ENCODE measurements at places on chromosomes 4 and X. TPM values are rescaled to one million over a fixed set of nuclear protein-coding genes. Genes with fewer than 3 reads are reported as not detected.

- DNase-seq: no peak
Observed at GRCh38 chr4:45841791-45842190, 282.1 kb downstream of the GABRG1 start.

DNA sequence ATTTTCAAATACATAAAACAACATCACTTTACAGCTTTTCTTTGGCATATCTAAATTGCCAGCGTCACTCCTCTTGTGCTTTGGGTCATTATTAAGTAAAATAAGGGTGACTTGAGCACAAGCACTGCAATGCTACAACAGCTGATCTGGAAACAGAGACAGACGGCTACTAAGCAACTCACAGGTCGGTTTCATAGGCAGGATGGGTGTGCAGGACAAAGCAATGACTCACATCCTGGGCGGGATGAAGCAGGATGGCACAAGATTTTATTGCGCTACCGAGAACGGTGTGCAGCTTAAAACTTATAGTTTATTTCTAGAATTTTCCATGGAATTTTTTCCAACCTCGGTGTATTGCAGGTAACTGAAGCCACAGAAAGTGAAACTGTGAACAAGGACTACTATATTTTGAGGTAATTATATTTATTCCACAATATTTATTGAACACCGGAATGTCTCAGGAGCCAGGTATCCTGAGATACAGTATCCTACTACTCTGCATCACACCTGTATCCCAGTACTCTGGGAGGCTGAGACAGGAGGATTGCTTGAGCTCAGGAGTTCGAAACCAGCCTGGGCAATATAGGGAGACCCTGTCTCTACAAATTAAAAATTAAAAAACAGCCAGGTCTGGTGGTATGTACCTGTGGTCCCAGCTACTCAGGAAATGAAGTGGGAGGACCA lies 215.5 kb downstream of the APBB2 start:
- DNase-seq: no peak

The GPR119 gene
- total RNA-seq: not detected

DNA sequence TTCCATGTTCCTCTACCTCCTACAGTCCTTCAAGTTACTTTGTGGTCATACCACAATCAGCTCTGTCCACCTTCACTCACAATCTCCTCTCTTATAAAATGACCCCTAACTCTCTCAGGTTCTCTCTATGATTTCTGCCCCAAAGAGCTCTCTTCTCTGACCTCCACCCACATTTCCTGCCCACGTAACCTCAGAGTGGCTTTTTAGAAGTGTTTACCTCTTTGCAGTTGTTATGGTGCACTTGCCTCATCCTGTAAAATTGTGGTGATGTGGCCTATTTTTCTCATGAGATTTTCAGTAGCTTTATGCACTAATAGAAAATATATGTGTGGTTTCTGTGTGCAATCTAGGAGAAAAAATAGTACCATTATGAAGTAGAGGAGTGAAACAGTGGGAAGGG lies 215.8 kb downstream of the PACRGL start:
- DNase-seq: no peak

Measured in skin of body (tissue), 3 donors.